Uterus (tissue), 4 donors: ENCODE measurements at places on chromosomes 5 and 9. TPM values are rescaled to one million over a fixed set of nuclear protein-coding genes. Genes with fewer than 3 reads are reported as not detected.
A peak's percentile ranks its signal among the peaks of the same experiment; 100 is the strongest.

TMEM171 gene
- total RNA-seq: not detected

TMEM215 gene
- total RNA-seq: not detected

DNA sequence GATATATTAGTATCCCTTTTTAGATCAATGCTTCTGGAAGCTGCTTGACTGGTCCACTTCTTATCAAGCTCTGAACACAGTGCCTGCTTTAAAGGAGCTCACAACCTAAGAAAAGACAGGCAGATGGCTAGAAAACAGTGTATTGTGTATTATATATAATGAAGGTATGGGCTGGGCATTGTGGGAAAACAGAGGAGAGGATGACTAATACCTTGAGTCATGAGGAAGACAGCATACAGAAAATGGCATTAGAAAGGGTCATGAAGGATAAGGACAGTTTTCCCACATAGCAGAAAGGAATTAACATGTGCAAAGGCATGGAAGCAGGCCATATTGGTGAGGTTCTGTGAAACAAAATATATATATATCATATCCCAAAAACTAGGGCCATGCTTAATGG is 309.6 kb downstream of the MLLT3 start:
- no peak for DNase-seq

GRCh38 chr5:36507332-36507952 is 99.0 kb upstream of the SLC1A3 start:
- DNase-seq: peak; percentile 50

DNA sequence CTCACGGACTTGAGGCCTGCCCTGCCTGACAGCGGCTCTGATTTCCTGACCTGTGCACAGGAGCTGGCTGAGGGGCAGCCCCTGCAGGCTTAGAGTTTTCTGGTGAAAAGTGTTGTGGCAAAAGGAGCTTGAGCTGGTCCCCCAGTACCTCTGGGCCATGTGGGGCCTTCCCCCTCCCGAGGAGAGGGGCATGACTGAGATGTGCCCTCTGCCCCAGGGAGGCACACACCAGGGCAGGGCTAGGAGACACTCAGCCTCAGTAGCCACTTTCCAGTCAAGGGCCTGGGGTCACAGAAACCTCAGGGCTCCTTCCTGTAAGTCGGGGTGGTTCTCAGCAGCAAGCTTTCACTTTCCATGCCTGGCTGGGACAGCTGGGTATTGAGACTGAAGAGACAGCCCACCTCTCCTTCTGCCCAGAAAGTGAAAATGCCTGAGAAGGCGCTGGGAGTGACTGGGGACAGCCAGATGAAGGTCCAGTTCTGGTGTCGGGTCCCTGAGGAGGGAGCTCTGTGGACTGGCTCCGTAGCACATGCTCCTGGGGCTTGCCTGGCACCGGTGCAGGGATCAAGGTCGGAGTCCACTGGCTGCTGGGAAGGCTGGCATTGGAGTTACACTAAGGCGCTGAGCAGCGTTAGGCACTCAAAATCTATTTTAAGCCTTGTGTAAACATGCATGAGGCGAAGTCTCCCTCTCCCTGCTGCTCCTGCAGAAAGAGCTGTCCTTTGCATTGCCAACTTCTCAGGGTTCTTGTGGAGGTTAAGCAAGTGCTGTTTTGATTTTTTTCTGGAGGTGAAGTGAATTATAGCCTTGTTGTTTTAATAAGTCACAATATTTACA is 394.9 kb downstream of the GADD45G start:
- peak; percentile 49 for DNase-seq

DNA sequence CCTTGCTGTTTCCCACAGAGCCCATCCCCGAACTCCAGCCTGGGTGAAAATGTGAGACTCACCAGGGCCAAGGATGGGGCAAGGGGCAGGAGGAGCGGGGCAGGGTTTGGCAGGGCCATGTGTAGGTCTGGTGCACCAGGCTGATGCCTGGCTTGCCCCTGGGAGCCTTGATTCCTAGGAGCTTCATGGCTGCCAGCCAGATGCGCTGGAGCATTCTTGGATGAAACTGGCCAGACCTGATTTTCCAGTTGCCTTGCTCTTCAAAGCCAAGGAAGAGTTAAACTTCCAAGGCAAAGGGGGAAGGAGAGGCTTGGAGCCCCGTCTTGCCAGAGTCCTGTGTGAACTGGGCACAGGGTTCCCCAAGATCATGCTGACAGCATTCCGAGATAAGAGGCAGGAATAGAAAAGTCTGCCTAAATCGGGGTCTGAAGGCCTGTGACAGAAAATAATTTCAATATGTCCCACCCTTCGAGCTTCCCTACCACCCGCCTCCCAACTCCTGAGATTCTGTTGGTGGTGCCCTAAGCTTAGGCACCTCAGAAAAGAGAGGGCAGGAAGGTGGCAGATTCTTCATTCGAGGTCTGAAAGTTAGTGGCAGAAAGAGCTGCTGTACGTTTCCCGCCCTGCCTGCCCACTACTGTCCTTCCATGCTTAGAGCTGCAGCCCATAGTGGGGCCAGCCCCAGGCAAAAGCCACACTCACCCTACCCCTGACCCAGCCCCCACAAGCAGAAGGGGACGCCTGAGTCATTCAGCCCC is 20.4 kb downstream of the FAT2 start:
- DNase-seq: no peak

DNA sequence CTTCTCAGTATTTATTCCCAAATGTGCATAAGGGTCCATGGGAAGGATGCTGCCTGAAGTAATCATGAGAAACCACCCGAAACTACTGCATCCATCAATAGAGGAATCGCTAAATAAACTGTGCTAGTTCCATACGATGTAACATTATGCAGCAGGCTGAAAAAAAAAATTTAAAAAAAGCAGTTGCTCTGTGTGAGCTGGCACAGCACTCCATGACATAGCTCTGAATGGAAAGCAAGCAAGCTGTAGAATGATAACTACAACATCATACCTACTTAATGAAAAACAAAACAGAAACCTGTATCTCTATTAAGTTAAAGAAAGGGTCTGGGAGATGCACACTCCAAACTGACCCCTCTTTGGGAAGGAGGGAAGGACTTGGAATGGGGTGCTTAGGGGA is 49.3 kb downstream of the SHB start:
- DNase-seq: no peak

GRCh38 chr5:14552017-14552416 is 29.6 kb upstream of the OTULINL start:
- DNase-seq: no peak

GRCh38 chr9:88706193-88707113 is 171.5 kb downstream of the NXNL2 start:
- no peak for DNase-seq

- DNase-seq: no peak
Measured at GRCh38 chr5:179865491-179866240, 7.0 kb upstream of the MRNIP start.

GRCh38 chr5:135153259-135153658 is 119.2 kb upstream of the PITX1 start:
- no peak for DNase-seq

DNA sequence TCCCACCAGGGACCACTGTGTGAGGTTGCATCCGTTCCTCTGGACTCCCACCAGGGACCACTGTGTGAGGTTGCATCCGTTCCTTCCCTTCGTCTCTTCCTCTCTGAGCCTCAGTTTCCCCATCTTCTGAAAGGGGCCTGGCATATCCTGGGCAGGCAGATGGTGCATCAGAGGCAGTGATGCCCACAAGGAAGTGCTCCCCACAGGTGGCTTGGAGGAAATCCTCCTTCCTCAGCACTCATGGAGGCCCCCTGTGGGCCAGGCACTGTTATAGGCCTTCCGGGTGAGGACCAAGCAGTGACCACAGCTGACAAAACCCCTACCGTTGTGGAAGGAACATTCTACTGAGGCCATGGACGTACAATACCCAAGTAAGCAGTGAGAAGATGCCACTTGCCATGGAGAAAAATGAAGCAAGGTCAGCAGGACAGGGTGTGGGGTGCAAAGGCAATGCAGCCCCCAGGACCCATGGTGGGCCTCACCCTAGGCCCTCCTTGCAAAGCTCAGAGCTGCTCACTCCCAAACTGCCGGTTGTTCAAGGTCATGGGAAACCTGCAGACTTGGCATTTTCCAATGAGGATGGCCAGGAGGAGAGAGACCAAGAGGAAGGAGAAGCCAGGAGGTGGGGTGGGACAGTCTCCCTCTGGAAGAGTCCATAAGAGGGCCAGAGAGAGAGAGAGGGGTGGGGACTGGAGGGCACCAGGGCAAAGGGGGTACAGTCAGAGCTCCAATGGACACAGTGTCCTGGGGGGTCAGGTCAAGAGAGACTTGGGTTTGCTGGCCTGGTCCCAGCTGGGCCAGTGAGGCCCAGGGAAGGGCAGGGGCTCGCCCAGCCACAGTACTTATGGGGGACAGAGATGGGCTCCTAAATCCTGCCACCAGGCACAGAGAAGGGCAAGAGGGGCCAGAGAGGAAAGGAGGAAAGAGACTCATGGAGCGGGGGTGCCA is 51.1 kb downstream of the C9orf50 start:
- DNase-seq: no peak

- DNase-seq: no peak
Measured at GRCh38 chr5:62689599-62690368, 111.2 kb downstream of the LRRC70 start.

DNA sequence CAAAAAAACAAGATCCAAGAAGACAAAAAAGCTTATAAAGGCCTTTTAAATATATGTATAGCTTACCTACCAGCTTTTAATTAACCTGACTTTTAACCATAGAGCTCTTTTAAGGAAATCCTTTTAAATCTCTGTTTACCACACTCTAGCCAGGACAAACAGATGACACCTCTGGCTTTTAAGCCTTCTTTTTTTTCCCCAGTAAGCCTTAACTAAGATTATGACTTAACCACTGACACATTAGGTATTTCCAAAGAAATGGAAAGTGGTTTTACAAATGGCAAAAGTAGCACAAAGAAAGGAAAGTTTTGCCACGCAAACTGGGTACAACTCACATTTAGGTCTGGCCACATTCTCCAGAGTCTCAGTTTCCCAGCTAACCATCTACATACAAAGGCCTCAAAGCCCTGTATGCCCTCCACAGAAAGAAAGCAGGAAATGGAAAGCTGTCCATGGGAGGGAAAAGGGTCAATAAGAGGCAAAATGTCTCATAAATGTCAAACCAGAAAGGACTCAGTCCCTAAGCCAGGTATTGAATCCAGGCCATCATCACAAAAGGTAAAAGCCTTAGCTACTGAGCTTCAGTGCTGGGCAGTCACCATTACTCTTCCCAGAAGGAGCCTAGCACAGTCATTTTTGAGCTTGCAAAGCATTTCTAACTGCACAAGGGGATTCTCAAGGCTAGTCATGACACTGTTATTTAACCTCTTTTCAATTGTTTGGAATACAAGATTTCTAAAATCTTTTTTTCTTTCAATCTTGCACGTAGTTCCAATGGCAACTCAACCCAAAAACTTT is 19.7 kb downstream of the TMEM161B start:
- no peak for DNase-seq

- DNase-seq: no peak
Measured at GRCh38 chr5:54108136-54108535, 202.2 kb downstream of the ARL15 start.

GRCh38 chr9:136483589-136484152 is 831 bp upstream of the SEC16A start:
- peak; percentile 87 for DNase-seq

- DNase-seq: no peak
Measured at GRCh38 chr5:159982421-159983173, 26.3 kb upstream of the TTC1 start.
